ENCODE measurements at places on chromosomes 3 and 15. TPM values are rescaled to one million over a fixed set of nuclear protein-coding genes. Genes with fewer than 3 reads are reported as not detected.

EXOG gene
- total RNA-seq, result 10.4 TPM

SOX14 gene
- not detected for total RNA-seq

ZNF654 gene
- 20.4 TPM for total RNA-seq

RTP4 gene
- 3.1 TPM for total RNA-seq

DUOXA2 gene
- total RNA-seq, result not detected

FOXB1 gene
- total RNA-seq, result not detected

ACOX2 gene
- total RNA-seq, result 1.5 TPM

BDH1 gene
- total RNA-seq, result 7.2 TPM

CPNE9 gene
- not detected for total RNA-seq

CCDC9B gene
- 10.0 TPM for total RNA-seq

PYGO1 gene
- total RNA-seq, result 0.51 TPM

TGM5 gene
- total RNA-seq, result not detected

C3orf52 gene
- 6.7 TPM for total RNA-seq

TMEM207 gene
- not detected for total RNA-seq

BCL2A1 gene
- not detected for total RNA-seq

PSMD2 gene
- total RNA-seq, result 593 TPM

TRPC1 gene
- total RNA-seq, result 14.0 TPM

GUCA1C gene
- total RNA-seq, result not detected

SV2B gene
- 2.6 TPM for total RNA-seq

PLA2G4D gene
- total RNA-seq, result not detected

WDR93 gene
- not detected for total RNA-seq

SPESP1 gene
- total RNA-seq, result 4.6 TPM

LEKR1 gene
- total RNA-seq, result 0.14 TPM

NR2E3 gene
- 0.05 TPM for total RNA-seq

LTF gene
- 0.51 TPM for total RNA-seq

PRSS50 gene
- not detected for total RNA-seq

FBXW12 gene
- not detected for total RNA-seq

LIPH gene
- not detected for total RNA-seq

ARNT2 gene
- 0.34 TPM for total RNA-seq

Measured in dermis blood vessel endothelial cell (primary cell).